ENCODE measurements at places on chromosomes 13 and 19.

- no peak for DNase-seq
These were observed 8.8 kb downstream of the CC2D1A start for GRCh38 chr19:13914777-13915176.

DNA sequence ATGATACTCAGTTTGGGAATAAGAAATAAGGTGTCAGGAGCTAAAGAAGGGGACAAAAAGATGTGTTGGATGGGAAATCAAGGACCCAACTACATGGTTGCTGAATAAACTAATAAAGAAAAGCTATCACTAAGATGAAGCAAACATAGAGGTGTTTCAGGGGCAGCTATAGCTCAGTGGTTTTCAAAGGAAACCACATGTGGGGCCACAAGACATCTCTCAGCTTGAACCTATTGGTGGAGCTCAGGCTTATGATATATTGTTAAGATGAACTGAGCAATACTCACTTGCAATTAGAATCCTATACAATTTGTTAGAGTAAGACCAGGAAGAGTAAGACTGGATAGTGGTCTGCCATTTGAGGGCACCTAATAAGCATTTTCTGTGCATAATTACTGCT, 45.1 kb upstream of the SPRY2 start:
- no peak for DNase-seq

DNA sequence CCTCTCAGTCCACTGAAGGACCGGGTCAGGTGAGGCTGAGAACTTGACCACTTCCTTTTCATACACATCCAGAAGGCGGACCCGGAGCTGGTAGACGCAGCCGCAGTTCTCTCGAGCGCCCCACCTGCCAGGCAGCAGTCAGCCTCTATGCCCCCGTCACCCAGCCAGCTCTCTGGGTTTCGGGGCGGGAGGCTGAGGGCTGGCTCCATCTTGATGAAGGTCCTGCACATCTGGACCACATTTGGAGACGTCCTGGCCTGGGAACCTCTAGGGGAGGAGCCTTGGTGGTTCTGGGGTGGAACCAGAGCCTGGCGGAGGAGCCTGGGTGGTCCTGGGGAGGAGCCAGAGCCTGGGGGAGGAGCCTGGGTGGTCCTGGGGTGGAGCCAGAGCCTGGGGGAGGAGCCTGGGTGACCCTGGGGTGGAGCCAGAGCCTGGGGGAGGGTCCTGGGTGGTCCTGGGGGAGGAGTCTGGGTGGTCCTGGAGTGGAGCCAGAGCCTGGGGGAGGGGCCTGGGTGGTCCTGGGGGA, 14.3 kb downstream of the MRPS12 start:
- DNase-seq, result peak; percentile 5

DNA sequence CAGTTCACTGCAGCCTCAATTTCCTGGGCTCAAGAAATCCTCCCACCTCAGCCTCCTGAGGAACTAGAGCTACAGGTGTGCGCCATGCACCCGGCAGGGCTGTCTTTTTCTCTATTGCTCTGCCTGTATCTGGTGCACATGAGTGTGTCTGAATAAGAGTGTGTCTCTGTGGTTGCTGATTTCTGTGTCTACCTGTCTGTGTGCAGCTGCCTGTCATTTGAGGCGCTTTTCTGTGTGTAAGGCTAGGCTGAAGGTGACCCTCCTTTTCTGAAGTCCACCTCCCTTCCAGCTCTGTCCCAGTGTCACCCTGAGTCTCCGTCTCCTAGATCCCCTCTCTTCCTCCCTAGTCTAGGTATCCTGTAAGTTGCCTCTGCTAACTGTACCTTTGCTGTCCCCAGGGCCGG, 1.5 kb upstream of the PRR12 start:
- DNase-seq, result no peak

- no peak for DNase-seq
These were observed 108.6 kb downstream of the PIBF1 start for GRCh38 chr13:72890546-72890945.

DNA sequence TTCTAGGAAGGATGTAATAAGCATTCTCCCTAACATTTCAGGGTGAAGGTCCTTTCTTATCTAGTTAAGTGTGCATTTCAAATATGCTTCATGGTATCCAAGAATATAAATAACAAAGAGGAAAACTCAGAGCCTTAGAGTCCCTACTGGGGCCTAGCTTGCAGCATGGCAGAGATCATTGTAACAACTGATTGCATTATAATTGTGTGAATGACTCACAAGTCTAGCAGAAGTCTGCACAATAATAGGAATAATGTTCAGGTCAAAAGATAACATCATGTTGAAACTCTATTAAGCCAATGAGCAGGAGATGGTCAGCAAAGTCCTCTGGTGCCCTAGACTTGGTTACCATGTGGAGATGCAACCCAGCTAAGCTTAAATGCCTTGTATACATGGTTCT, 3.4 kb downstream of the POSTN start:
- peak; percentile 46 for DNase-seq

- DNase-seq, result no peak
These were observed 66.7 kb downstream of the LHFPL6 start for GRCh38 chr13:39536274-39536673.

DNA sequence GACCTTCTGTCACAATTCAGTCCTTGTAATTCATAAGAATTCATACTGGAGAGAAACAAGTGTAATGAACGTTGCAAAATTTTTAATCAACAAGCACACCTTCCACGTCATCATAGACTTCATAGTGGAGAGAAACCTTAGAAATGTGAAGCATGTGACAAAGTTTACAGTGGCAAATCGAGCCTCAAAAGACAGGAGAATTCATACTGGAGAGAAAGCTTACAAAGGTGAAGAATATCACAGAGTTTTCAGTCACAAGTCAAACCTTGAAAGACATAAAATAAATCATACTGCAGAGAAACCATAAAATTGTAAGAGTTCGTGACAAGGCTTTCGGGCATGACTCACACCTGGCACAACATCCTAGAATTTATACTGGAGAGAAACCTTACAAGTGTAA, 24.6 kb downstream of the ZNF813 start:
- no peak for DNase-seq

- peak; percentile 27 for DNase-seq
These were observed 523.7 kb upstream of the HTR2A start for GRCh38 chr13:47420568-47420967.

DNA sequence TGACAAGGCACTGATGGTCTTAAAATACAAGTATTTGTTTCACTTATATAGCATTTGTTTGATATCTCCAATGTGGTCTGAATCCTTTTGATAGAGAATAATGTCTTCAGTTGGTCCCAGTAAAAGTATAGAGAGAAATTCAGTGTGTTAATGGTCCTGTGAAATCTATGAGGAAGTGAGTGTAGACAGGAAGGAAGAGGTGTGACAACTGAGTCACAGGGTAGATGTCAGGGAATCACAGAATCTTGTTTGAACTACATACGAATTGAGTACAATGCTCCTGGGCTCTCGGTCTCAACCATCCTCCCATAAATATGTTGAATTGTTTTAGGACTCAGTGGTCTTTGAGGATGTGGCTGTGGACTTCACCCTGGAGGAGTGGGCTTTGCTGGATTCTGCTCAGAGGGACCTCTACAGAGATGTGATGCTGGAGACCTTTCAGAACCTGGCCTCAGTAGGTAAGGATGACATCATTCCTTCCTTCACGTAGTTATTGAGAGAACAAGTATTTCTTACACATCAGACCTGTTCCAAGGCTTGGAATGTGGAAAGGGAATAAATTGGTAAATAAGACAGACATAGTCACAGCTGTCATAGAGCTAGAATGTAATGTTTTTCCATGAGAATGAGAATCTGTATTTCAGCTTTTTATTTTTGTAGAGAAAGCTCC, 9.1 kb downstream of the ZNF555 start:
- DNase-seq, result no peak

DNA sequence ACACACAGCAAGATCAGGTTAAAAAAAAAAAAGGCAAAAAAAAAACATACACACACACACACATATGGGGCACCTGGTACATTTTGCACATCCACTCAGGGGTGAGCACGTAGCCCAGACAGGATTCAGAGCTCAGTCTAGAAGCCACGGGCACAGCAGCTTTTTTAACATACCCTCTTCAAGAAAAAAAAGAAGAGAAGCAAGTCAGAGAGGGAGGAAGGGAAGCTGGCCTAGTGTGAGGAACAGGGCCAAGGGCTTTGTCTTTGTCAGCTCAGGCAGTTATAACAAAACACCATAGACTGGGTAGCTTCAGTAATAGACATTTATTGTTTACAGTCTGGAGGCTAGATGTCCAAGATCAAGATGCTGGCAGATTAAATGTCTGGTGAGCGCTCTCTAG, 2.3 kb upstream of the TPM4 start:
- no peak for DNase-seq

- no peak for DNase-seq
These were observed 134.5 kb downstream of the PCDH9 start for GRCh38 chr13:67095621-67096020.

GRCh38 chr13:60811581-60811980, 414.6 kb downstream of the TDRD3 start:
- DNase-seq, result no peak

GRCh38 chr13:49956131-49956530, 20.0 kb upstream of the SPRYD7 start:
- no peak for DNase-seq

DNA sequence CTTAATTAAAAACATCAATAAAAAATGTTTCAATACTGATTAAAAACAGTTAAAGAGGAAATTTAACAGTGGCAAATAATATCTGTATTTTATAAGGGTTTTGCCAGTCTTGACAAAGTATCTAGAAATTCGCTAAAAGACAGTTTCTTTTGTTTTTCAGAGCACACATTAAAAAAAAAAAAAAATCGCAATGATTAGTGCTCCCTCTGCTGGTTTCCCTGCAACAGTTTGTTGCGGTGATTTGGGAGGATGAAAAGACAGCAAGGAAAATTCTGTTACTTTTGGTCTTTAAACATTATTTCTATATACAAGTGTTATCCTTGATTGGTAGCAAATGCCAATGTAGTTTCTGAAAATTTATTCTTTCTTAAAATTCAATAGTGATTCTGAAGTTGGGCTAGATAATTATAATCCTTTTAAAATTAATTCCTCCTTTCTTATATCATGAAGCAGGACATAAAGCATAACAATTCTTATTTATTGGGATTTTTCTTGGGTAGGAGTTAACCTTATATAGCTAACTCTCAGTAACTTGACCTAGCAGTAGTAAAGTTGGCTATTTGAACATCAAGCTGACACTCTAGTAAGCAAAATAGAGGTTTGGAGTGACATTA, 23.1 kb upstream of the SPRY2 start:
- DNase-seq, result peak; percentile 27

DNA sequence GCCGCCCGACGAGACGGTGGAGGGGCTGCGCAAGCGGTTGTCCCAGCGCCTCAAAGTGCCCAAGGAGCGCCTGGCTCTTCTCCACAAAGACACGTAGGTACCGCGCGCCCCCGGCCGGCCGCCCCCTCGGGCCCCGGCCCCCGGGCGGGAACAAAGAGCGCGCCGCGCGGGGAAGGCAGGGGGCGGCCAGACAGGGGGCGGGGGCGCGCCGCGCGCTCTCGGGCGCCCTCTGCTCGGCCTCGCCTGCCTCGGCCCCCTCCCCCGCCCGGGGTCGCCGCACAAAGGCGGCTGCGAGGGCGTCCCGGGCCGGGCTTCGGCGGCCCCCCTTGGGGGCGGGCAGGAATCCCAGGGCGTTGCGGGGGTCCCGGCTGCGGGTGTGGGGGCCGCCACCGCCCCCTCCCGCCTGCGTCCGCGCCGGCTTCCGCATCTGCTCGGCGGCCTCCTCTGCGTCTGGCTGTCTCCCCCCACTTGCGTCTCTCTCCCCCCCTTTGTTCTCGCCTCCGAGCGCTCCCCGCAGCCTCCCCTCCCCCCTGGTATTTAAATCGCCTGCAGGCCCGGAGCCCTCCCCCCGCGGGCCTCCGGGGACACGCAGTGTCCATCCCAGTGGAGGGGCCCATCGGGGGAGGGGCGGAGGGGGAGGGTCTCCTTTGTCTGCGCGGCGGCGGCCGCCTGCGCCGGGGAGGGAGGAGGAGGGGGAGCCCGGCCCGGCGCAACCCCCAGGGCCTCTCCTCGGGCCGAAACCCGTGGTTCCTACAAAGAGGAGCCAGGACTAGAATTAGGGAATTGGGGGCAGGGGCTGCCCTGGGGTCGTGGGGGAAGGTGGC, 2.3 kb downstream of the MIDN start:
- peak; percentile 69 for DNase-seq

DNA sequence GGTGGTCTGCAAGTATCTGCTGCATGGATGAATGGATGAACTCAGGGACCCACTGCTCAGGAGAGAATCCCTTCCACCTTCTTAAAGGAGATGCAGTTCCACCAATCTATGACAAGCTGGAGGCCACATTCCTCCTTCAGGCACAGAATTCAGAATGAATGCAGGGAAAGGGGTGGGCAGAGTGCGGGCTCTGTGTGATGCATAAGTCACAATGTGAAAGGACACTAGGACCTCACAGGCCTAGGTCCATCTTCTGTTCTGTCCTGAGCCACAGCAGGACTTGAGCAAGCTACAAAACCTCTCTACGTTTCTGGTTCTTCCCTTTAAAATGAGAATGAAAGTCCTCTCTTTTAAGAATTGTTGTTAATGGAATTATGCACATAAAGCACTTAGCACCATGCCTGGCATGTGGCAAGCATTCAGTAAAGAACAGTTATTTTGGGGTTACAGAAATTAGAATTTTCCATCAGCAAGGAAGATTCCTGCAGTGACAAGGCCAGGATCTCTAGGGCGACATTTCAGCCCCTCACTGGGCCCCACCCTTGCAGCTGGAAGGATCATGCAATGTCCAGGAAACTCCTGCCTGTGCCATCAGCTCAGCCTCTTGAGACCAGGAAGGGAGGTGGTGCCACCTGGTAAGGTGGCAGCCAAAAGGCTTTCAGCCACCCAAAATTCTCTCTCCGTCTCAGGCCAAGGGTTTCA, 38.7 kb downstream of the TSHZ3 start:
- DNase-seq, result no peak

DNA sequence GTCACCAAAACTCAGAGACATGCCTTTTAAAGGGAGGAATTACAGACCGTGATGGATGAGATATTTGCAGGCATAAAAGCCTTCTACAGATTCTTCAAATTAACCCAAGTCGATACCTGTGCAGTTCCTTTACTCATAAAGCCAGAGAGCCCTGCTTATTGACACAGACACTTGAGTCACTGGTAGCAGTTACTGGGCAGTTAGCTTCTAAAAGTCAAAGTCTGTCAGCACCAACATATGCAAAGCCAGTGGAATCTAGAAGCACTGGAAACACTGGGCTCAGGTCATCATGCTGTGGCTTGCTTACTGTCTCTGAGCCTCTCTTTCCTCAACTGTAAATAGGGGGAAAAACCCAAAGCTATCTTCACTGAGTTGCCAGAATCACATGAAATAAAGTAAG, 25.7 kb upstream of the LRCH1 start:
- no peak for DNase-seq

GRCh38 chr13:65387743-65388347, 1842.3 kb downstream of the PCDH9 start:
- DNase-seq, result no peak

GRCh38 chr19:31126236-31126635, 223.0 kb downstream of the TSHZ3 start:
- no peak for DNase-seq
